Memory B cell (primary cell): ENCODE measurements at places on chromosomes 12 and 14.

- no peak for DNase-seq
Observed at GRCh38 chr12:117850048-117850447, 118.7 kb downstream of the KSR2 start.

DNA sequence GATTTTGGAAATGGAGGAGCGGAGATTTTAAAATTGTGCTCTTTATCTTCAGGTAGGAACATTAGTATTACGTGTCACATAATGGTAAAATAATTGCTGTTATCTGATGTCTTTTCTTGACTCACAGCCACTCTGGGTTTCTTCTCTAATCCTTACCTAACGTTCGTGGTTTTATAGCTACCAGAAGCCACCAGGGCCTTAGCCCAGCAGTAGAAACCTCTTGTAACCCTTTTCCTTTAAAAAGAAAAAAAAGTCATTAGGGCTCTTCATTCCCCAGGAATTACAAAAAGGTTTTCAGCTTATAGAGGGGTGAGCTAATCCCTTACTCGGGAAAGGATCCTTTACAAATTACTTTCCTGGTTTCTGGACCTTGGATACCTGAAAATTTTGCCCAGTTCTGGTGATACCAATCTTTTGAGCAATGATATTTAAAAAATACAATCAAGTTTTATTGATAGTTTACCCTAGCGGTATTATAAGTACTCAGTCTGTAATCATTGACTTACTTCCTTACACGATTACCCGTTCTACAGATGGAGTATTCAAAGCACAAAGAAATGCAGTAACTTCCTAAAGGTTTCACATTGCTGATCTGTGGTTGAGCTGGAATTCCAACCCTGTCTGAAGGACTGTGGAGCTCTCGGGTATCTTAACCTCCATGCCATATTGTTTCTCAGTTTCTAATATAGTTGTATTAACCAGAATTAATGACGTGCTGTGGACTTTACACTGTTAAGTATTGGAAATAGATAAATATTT is 1.6 kb downstream of the GABARAPL1 start:
- no peak for DNase-seq

DNA sequence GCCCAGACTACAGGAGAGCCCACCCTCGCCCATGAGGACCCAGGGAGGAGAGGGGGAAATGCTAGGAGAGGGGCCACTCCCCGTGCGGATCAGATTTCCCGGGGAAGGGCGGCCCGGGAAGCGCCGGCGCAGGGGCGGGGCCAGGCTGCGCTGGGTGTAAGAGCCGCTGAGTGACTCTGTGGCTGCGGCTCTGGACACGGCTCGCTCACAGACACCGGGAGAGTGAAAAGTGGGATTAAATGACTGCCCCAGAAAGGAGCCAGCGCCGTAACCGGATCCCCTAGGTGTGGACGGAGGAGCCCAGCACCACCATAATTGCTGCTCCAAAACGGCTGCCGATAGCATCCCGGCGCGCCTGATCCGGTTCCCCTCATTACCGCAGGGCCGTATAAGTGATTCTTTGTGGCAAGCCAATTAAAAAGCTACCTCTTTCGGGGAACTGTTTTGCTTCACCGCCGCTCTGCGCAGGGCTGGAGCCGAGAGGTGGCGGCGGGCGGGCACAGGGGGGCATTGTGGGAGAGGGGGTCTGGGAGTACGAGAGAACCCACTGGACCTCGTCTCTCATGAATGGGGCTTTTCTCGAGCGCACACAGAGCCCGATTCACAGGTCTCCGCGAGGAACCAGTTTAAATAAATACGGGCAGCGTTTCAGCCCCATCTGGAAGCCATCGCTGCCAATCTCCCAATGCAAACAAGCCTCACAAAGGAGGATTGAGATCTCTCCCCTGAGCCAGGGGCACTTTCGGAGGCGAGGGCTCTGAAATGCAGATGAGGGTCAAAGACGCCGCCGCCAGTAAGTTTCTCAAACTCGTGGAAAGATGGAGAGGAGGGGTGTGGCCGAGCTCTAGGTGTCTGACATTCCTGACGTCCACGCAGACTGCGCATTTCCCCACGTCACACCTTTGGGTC is 2.5 kb downstream of the COL2A1 start:
- DNase-seq, result peak; percentile 23

GRCh38 chr14:24665440-24665991 is 31.5 kb upstream of the GZMB start:
- DNase-seq, result no peak

DNA sequence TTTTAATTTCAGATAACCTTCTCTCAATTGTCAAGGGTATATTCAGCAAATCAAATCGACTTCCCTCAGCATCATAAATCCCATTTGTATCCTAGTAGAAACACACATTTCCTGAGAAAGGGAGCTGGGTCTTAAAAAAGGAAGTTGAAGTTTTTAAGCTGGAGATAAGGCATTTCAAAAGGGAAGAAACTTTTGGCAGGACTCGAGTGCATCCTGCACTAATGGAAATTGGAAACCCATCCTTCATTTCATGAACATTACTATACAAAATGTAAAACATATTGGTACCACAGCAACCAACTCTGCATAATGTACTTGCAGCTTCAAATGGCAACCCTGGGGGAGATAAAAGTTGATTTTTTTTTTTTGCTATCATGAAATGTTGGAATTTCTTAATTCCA is 23.7 kb upstream of the TMCC3 start:
- DNase-seq, result no peak

DNA sequence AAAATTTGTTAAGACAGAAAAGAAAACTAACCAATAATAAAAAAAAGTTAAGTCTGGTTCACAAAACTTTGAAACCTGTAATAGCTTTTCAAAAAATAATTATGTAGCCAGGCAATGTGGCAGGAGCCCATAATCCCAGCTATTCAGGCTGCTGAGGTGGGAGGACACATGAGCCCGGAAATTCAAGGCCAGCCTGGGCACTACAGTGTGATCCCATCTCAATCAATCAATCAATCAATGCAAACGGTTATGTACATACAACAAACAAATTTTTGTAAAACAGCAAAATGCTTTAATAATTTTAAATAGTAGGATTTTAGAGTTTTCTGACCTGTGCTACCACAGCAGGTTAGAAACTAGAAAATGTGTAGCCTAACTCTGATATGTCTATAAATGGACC is 152.4 kb downstream of the MED13L start:
- DNase-seq, result no peak

DNA sequence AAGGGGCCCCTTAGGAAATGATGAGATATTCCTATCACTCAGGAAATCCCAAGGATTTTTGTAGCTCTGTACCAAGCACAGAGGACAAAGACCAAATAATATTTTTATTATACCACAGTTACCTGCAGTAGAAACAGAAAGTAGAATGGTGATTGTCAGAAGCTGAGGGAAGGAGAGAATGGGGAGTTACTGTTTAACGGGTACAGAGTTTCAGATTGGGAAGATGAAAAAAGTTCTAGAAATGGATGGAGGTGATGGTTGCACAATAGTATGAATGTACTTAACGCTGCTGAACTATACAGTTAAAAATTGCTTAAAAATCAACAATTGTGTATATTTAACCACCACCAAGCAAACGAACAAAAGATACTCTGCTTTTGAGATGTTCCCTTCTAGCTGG is 24.1 kb downstream of the FLVCR2 start:
- no peak for DNase-seq

GRCh38 chr12:54232790-54233189 is 44.0 kb upstream of the SMUG1 start:
- no peak for DNase-seq

- no peak for DNase-seq
Observed at GRCh38 chr12:56374726-56375597, 12.3 kb upstream of the APOF start.
